ENCODE measurements at places on chromosomes 5 and 9. TPM values are rescaled to one million over a fixed set of nuclear protein-coding genes. Genes with fewer than 3 reads are reported as not detected.

The MYMK gene
- not detected for total RNA-seq

The ROPN1L gene
- total RNA-seq = 0.20 TPM

The SLC25A2 gene
- 0.20 TPM for total RNA-seq

The ARHGAP26 gene
- 21.2 TPM for total RNA-seq

The RNF208 gene
- total RNA-seq = 9.3 TPM

The PCA3 gene
- total RNA-seq = not detected

The NR6A1 gene
- total RNA-seq = 1.7 TPM

The PCDHGA8 gene
- 0.03 TPM for total RNA-seq

The SV2C gene
- total RNA-seq = not detected

The NUTM2G gene
- total RNA-seq = not detected

The SLC1A3 gene
- total RNA-seq = not detected

The TMOD1 gene
- 0.81 TPM for total RNA-seq

The STC2 gene
- total RNA-seq = 25.4 TPM

The SPATA31A3 gene
- not detected for total RNA-seq

The FOXD4 gene
- 0.22 TPM for total RNA-seq

The ACOT12 gene
- not detected for total RNA-seq
